Activated T-helper 17 cell treated with anti-CD3 and anti-CD28 coated beads, Interleukin-2, amount 50 U/mL, for 72 hours (primary cell): ENCODE measurements at places on chromosomes 6 and 20.

DNA sequence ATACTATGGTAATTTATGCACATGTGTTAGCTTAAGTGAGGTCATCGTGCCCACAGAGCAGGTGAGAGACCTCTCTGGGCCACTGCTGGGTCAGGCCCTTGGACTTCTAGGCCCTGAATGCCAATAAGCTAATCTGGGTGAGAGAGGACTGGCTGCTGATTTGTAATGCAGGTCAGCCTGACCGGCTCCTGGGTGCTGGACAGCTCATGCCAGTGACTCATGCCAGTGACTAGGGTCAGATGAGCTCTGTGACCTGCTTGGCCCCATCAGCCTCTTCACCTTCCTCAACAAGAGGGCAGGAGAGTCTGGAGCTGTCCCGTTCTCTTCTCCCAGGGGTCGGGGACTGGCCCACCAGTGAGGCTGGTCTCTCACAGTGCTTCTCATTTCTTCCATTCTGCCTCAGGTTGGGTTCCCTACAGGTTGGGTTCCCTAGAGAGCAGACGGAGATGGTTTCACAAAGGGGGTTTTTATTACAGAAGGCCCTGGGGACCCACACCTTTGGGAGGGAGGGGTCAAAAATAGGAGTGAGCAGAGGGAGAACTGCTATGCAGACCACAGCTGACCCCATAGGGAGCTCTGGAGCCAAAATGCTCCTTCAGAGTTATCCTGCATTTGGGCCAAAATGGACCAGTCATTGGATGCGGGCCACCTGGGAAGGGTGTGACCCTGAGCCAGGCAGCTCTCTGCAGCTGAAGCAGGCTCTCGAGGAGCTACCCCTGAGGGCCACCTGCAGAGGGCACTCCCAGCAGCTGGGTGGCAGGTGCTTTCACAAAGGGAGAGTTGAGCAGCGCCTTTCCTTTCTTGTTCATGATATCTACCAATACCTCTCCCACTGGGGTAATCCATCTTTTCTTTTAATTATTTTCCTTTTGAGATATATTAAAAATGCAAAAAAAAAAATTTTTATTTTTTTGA, 2.2 kb upstream of the OXT start:
- no peak for ATAC-seq

DNA sequence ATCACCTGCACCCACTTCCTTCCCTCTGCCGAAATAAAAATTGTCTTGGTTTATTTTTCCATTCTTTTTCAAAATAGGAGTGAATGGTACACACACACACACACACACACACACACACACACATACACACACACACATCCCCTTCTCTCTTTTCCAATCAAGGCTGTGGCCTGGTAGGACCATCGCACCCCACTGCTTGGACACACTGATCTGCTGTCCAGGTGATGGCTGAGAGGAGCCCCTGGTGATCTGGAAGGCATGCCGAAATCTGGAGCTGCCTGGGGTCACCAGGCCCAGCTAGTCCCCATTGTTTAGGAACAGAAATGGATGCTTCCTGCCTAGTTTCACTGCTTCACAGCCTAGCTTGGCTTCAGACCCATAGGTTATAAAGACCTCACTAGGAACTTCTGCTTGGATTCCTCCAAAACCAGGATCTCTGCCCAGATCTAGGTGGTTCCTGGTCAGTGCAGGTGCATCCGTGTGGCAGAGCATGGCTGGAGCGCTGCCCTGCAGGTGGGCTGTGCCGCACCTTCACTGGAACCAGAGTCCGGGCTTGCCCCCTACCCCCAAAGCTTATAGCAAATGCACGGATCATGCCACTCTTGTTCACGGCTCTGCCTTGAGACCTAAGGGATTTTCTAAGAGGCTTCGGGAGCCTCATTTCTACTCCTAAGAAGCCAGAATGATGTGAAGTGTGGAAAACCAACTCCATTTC, 42.9 kb upstream of the DACT2 start:
- ATAC-seq, result no peak

- peak; percentile 79 for ATAC-seq
Observed at GRCh38 chr20:48823960-48824498, 3.8 kb downstream of the PREX1 start.

DNA sequence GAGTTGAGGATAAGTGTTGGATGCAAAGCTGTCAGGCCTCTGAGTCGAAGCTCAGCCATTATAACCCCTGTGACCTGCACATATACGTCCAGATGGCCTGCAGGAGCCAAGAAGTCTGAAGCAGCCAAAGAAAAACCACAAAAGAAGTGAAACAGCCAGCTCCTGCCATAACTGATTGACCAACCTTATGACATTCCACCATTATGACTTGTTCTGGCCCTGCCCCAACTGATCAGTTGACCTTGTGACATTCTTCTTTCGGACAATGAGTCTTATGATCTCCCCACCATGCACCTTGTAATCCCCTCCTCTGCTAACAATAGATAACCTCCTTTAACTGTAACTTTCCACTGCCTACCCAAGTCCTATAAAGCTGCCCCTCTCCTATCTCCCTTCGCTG, 133.7 kb upstream of the AGPAT4 start:
- ATAC-seq, result no peak

GRCh38 chr6:154430481-154430919, 73.9 kb upstream of the IPCEF1 start:
- no peak for ATAC-seq

GRCh38 chr20:3092611-3093379, 8.3 kb upstream of the AVP start:
- peak; percentile 69 for ATAC-seq

GRCh38 chr6:131937226-131937625, 13.9 kb downstream of the CCN2 start:
- no peak for ATAC-seq

GRCh38 chr6:106084106-106084988, 1.8 kb upstream of the PRDM1 start:
- ATAC-seq, result peak; percentile 52

GRCh38 chr20:50283922-50284810, 93.5 kb downstream of the CEBPB start:
- ATAC-seq, result peak; percentile 80

DNA sequence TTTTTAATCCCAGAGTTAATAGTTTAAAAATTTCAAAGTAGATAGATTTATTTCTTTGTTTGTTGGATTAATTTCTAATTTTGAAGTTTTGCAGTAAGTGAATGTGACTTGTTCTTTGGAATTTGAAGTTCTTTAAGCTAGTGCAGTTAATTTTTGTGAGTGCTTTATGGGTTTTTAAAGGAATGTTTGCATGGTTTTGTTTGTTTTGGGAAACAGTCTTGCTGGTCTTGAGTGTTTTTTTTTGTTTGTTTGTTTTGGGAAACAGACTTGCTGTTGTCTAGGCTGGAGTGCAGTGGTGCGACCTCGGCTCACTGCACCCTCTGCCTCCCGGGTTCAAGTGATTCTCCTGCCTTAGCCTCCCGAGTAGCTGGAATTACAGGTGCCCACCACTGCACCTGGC, 9.5 kb downstream of the PANK2 start:
- no peak for ATAC-seq
